GM12891 (cell line): ENCODE measurements at places on chromosomes 3 and 15.

DNA sequence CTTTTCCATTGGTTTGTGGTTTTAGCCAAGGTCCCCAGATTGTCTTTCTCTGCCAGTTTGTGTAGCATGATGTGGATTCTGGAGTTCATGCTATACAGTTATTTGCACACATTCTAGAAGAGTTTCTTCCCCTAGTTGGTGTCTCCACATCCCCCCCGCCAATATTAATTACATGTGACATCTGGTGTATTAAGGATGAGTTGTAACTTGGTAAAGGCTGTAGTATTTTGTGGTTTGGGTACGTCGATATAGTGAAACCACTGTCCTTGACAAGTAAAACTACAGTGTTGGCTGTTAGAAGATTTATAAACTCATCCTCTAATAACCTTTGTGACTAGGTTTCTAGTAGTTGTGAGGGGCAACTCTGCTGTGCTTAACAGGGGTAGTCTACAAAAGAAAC lies 23.7 kb upstream of the P4HTM start:
- no peak for DNase-seq

- DNase-seq = no peak
Observed at GRCh38 chr3:183880121-183880520, 4.6 kb downstream of the PARL start.

- DNase-seq = no peak
Observed at GRCh38 chr3:172138193-172138537, 98.8 kb downstream of the FNDC3B start.

DNA sequence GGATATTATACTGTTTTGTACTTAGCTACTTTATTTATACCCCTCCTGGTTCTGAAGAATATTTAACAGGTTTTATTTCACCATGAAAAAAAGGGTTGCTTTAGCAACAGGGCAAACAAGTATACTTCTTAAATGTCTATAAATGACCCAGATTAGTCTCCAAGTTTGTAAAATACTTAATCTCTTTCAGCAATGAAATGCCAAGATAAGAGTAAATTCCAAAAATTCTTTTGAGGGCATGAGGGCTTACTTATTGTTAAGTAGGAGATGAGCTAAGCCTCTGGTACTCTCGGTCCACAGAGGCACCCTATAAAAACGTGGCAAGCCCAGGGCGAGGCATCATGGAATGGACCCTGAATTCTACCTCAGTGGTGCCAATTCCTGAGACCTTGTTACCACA lies 264.8 kb upstream of the NSMCE3 start:
- DNase-seq = no peak

- no peak for DNase-seq
Observed at GRCh38 chr3:106086038-106086437, 217.2 kb upstream of the CBLB start.

DNA sequence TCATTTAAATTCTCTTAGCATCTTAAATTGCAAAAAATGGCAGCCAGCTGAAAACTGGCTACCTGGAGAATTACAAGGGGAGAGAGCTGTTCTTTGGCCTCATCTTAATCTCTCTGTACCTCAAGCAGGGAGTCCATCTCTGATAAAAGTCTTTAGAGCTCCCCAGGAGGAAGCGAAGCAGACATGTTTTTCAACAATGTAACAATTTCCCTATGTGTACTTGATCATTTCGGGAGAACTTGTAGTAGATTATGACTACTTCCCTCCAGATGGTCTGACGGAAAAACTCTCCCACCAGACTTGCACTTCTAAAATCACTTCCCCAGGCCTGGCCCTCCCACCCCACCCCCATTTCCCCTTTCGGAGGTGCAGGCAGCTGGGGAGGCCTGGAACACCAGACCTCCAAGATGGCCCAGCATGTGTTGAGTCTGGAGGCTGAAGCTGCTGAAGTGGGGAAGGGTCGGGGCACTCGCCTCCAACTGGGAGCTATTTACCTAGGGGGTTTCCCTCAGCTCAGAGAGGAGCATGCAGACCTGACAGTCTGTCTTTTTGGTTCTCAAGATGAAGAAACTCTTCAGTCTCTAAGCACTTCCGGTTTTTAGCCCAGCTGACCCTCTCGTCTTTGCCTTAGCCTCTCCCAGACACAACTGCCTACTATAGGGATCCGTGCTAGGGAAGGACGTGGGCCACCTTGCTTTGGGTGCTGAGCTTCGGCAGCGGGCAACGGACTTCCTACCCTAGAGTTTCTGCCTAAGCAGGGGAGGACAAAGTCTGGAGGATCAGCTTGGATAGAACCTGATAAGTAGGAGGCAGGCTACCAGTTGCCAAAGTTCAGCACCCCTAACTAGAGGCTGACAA lies 164.0 kb upstream of the TBL1XR1 start:
- no peak for DNase-seq

- DNase-seq = no peak
Observed at GRCh38 chr3:135739779-135740178, 225.7 kb upstream of the PPP2R3A start.

DNA sequence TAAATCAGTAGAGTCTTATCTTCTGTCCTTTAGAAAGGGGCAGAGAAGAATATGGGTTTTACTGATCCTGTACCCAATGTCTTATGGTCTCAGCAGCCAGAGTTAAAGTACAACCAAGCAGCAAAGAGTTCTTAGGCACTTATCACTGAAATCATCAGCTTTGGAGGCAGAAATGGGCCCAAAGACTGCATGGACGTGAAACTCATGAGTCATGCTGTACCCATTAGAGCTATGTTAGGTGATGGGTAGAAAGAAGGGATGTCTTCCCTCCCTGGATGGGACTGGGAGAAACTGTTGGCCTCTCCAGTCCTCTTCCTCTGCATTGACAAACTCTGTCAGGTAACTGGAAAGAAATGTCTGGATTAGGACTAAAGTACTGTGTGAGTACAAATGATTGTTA lies 63.4 kb downstream of the EOMES start:
- DNase-seq = no peak
